ENCODE measurements at places on chromosomes 3 and 15. TPM values are rescaled to one million over a fixed set of nuclear protein-coding genes. Genes with fewer than 3 reads are reported as not detected.
A peak's percentile ranks its signal among the peaks of the same experiment; 100 is the strongest.

GRCh38 chr3:30145281-30145680 lies 461.1 kb upstream of the TGFBR2 start:
- no peak for DNase-seq

GRCh38 chr3:12425850-12426579 lies 58.3 kb upstream of the TSEN2 start:
- no peak for DNase-seq

DNA sequence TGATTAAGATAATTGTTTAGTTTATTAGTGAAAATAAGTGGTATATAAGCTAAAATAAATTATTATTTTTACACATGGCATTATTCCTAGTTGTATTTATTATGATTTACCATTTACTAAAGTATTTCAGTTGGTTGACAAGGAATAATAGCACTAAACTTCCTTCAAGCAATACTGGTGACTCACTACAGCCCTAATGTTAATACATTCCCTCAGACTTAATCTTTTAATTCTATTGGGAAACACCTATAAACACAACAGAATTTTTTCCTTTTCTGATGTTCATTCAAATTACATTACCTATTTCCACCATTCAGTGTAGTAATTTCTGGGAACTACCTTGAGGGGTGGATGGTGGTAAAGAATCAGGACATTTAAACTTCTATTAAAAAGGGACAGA lies 264.0 kb downstream of the TIGIT start:
- DNase-seq, result peak; percentile 23

GRCh38 chr3:514192-514591 lies 317.6 kb downstream of the CHL1 start:
- DNase-seq, result no peak

GRCh38 chr3:58062472-58062871 lies 54.2 kb downstream of the FLNB start:
- DNase-seq, result no peak

- no peak for DNase-seq
Measured at GRCh38 chr3:135090020-135090717, 295.1 kb downstream of the EPHB1 start.

DNA sequence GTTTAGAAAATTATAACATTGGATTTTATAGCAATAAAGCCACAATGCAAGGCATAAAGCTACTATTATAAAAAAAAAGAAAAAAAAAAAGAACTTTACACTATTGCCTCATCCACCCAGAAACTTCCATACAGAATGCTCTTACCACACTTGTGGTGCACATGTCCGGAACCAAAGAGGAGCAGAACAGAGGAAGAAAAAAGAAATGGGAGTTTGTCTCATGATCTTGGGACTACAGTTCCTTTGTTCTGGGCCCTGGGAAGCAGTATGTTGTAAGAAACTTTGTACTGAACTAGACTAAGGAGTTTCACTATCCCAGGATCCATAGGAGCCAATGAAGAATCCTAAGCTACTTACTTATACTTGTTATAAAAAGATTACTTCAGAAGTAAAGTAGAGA lies 36.1 kb downstream of the FMN1 start:
- DNase-seq, result no peak

The ITIH4 gene
- 0.39 TPM for total RNA-seq

GRCh38 chr15:73756947-73757513 lies 3.9 kb upstream of the INSYN1 start:
- DNase-seq, result no peak

GRCh38 chr3:143839980-143840379 lies 8.3 kb downstream of the SLC9A9 start:
- DNase-seq, result no peak
